ENCODE measurements at places on chromosomes 5 and 9.

GRCh38 chr5:125152044-125152443, 405.6 kb upstream of the ZNF608 start:
- no peak for DNase-seq

DNA sequence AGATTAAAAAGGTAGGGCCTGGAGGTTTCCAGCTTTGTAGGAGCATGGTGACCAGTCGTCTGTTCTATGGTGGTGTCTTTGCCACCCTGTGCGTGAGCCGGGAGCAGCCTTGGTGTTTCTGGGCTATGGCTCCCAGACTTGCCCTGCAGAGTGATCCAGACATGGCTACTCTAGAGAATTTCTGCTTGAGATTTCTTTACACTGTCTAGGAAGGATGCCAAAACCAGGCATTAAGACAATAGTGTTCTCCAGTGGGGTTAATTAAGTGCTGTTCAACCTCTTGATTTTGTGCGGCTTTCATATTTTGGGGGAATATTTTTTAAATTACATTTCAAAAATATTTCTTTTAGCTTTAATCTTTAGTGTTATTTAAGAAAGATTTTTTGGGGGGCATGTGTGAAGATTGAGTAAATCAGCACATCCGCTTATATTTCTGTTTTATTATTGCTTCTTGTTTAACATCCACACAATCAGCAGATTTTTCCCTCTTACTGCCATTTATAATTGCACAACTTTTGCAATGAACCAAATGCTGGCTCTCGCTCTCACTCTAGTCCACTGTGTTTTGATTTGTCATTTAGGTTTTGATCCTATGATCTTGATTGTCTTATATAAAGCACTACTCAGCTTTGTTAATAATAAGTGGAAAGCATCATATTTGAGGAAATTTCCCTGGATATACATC, 110.5 kb downstream of the RASGRF2 start:
- no peak for DNase-seq

- DNase-seq = no peak
Measured at GRCh38 chr5:154642499-154643245, 112.5 kb upstream of the LARP1 start.

- DNase-seq = no peak
Measured at GRCh38 chr5:42121401-42121800, 196.3 kb downstream of the FBXO4 start.

DNA sequence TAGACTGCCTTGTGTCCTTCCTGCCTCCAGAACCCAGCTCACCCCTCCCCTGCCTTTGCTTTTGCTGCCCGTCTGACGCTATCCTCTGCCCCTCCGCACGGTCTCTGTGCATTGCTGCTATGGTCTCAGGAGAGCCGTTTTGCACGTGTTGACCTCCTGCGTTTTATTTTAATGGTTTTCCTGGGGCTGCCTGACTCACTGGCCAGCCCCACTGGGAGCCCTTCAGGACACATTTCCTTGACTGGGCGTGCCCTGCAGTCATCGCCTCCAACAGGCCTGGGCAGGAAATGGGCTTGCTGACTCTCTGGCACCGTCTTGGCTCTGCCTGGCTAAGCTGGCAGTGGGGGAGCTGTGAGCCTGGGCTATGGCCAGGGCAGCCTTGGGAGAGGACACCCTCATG, 17.9 kb upstream of the ASS1 start:
- no peak for DNase-seq

- DNase-seq = no peak
Measured at GRCh38 chr9:119836036-119836435, 466.8 kb upstream of the BRINP1 start.
